ENCODE measurements at places on chromosomes 13 and 19. TPM values are rescaled to one million over a fixed set of nuclear protein-coding genes. Genes with fewer than 3 reads are reported as not detected.

The CLEC17A gene
- total RNA-seq: not detected

The NDFIP2 gene
- 35.6 TPM for total RNA-seq

The RFPL4A gene
- total RNA-seq: not detected

The CEP89 gene
- total RNA-seq: 42.5 TPM

The ERICH4 gene
- not detected for total RNA-seq

The SWSAP1 gene
- 2.1 TPM for total RNA-seq

DNA sequence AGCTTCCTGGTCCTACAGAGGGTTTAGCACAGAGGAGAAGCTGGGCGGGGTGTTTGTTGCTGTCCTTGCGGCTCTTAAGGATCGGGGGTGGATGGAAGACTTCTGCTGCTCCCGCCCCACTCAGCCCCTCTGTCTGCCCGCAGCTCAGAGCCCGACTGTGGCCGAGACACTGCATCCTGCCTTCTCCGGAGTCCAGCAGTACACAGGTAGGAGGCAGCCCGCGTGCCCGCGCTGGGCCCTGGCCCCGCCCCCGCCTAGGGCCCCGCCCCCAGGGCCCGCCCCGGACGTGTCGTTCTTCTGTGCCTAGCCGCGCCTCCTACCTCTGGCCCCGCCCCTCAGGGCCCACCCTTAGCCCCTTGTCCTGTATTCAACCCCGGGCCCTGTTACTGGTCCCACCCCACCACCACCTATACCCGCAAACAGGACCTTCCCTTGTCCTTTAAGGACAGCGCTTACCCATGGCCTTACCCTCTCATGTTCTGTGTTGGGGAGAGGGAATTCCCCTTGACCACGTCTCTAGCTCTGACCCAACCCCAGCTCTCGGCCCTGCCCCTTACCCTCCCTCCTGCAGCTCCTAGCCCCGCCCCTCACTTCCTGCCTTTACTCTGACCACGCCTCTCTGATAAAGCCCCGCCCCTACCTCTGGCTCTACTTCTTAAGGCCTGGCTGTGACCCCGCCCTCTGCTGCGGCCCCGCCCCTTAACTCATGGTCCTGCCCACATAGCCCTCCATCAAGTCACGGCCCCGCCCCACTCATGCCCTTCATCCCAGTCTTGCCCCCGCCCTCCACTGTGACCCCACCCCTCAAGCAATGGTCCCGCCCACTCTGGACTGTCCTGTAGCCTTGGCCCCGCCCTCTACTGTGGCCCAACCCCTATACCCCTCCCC is 60.5 kb downstream of the CELF5 start:
- H3K27me3 ChIP-seq: peaks cover 10% of the 10 kb centered on the region
- peak overlapping the region; percentile 49 for H3K4me3 ChIP-seq
- no peak overlapping the region for H3K27ac ChIP-seq
- DNase-seq: peak; percentile 86

DNA sequence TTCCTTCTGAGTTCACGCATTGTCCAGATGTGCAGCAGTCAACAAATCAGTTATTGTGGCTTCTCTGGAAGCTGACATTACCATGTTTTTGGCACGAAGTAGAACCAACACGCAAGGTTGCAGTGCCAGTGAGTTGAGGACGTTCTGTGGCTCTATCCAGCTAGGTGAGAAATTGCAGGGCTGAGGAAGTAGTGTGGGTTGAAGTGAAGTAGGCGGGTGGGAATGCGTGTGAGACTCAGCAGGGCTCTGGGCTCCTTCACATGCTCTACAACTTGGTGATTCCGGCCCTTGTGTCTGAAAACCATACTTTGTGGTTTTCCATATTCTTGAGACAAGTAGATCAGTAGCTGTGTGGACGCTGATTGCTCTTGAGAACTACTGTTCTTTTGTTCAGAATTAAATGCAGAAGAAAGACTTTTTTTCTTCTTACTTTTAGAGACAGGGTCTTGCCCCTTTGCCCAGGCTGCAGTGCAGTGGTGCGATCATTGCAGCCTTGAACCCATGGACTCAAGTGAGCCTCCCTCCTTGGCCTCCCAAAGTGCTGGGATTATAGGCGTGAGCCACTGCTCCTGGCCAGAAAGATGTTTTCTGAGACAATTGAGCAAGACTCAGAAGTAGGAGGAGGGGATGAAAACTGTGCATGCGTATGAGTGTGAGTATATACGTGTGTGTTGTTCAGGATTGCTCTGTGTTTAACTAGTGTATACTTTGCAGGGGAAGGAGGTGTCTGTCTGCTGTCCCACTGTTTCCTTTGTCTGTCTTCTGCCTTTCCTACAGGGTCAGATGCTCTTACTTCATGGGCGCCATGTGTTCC is 46.2 kb downstream of the GATAD2A start:
- H3K27me3 ChIP-seq: peaks cover 2% of the 10 kb centered on the region
- H3K4me3 ChIP-seq: peak overlapping the region; percentile 25
- peak overlapping the region; percentile 83 for H3K27ac ChIP-seq
- no peaks in the 10 kb centered on the region for H3K36me3 ChIP-seq

DNA sequence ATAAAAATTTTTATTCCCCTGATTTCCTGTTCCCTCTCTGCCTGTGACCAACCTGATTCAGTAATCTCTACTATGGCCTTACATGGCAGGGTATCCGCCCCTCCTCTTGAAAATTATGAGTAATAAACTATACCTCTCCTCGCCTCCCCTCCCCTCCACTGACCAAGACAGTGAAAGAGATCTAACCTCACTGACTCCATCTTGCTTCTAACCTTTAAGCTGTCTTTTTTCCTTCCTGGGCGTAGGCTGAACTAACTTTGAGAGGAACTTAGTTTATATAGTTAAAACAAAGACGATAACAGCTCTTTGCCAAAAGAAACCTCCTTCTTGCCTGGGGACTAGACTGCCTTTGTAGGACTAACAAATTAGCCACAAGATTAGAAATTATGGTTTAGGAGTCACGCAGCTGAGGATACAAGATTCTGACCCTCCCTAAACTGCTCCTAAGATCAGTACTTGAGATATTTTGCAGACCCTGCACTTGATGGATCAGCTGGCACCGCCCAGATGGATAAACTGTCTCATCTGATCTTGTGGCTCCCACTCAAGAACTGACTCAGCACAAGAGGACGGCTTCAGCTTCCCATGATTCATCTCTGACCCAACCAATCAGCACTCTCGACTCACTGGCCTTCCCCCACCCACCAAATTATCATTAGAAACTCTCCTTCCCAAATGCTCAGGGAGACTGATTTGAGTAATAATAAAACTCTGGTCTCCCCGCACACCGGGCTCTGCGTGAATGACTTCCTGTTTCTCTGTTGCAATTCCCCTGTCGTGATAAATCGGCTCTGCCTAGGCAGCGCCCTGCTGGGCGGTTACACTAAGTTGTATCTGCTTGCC is 187.1 kb downstream of the TDRD3 start:
- H3K27ac ChIP-seq: peak overlapping the region; percentile 85
- peaks cover 2% of the 10 kb centered on the region for H3K27me3 ChIP-seq
- DNase-seq: no peak

DNA sequence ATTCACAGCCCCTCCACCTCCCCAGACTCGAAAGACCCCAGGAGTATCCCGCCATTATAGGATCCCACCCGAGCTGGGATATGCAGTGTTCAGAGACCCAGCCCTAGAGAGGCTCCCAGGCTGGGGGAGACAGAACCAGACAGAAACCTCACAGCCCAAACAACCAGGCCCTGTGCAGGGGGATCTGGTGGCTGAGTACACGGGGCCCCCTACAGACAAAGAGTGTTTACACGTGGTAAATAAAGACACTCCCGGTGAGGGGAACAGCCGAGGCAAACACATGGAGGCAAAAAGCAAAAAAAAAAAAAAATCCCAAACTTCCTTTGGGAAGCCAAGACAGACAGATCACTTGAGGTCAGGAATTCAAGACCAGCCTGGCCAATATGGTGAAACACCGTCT is 25.1 kb downstream of the TINCR start:
- no peak overlapping the region for H3K27ac ChIP-seq
- DNase-seq: no peak
- peaks cover 1% of the 10 kb centered on the region for H3K27me3 ChIP-seq
- peaks cover 5% of the 10 kb centered on the region for H3K4me1 ChIP-seq

GRCh38 chr13:101140936-101141335 is 275.4 kb downstream of the NALCN start:
- H3K4me1 ChIP-seq: peaks cover 29% of the 10 kb centered on the region
- DNase-seq: no peak
- peak overlapping the region; percentile 4 for H3K4me3 ChIP-seq
- H3K36me3 ChIP-seq: no peaks in the 10 kb centered on the region
- H3K27me3 ChIP-seq: no peaks in the 10 kb centered on the region

DNA sequence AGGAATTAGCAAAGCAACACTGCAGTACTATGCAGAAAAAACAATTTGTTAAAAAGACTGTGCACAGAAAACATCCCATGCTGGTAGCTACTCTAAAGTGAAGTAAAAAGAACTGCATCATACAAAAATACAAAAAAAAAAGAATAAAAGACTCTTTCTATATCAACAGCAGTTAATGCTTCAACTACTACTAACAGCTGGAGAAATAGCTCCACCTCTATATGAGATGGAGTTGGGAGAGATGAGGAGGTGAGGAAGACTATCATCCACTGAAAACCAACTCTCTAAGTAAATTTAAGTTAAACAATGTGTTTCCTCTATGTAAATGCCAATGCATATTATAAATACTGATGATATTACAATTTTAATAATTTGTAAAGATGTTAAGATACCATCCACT is 1.8 kb downstream of the ZC3H13 start:
- no peak overlapping the region for H3K27ac ChIP-seq
- peak overlapping the region; percentile 69 for H3K4me3 ChIP-seq
- peaks cover 6% of the 10 kb centered on the region for H3K4me1 ChIP-seq
- DNase-seq: no peak
- no peaks in the 10 kb centered on the region for H3K36me3 ChIP-seq
- H3K27me3 ChIP-seq: peaks cover 2% of the 10 kb centered on the region

GRCh38 chr13:104181526-104182231 is 1115.5 kb upstream of the SLC10A2 start:
- H3K36me3 ChIP-seq: no peaks in the 10 kb centered on the region
- H3K4me3 ChIP-seq: no peak overlapping the region
- peaks cover 1% of the 10 kb centered on the region for H3K27me3 ChIP-seq
- H3K4me1 ChIP-seq: no peaks in the 10 kb centered on the region
- H3K27ac ChIP-seq: no peak overlapping the region
- DNase-seq: no peak

GRCh38 chr13:95740979-95741320 is 64.0 kb downstream of the DNAJC3 start:
- no peak for DNase-seq
- peaks cover 2% of the 10 kb centered on the region for H3K27me3 ChIP-seq
- H3K36me3 ChIP-seq: peaks cover 11% of the 10 kb centered on the region
- H3K4me3 ChIP-seq: no peak overlapping the region
- no peaks in the 10 kb centered on the region for H3K4me1 ChIP-seq

DNA sequence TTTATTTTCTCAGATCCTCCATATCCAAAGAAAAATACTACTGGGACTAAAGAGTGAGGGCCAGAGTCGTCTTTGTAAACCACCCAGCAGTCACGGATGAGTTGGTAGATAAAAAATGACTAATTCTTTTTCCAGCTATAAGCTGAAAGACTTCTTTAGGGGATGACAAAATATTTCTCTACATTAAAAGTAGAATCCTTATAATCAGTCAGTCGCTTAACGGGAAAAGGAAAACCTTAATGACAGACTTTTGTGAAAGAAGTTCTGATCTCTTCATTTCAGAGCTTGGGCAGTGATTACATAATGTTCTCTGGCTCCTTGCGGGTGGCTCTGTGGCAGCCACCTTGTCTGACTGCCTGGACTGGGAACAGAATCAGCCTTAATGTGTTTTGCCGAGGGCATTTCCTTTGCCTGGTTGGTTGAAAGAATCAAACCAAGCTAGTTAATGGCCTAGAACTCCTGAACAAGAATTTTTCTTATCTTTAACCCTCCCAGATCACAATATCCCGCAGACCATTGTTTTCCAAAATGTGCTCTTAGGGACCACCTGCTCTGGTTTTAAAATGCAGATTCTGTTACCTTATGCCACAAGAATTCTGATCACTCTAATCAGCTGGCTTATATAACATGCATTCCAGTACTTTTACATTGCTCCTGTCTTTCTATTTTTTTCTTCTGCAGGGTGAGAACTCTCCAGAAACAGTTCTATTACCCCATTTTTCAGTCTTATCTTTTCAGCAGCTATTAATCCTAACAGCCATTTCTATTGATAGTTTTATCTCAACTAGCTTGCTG is 2.5 kb downstream of the ITM2B start:
- peaks cover 4% of the 10 kb centered on the region for H3K27me3 ChIP-seq
- peaks cover 28% of the 10 kb centered on the region for H3K4me1 ChIP-seq
- no peaks in the 10 kb centered on the region for H3K36me3 ChIP-seq

DNA sequence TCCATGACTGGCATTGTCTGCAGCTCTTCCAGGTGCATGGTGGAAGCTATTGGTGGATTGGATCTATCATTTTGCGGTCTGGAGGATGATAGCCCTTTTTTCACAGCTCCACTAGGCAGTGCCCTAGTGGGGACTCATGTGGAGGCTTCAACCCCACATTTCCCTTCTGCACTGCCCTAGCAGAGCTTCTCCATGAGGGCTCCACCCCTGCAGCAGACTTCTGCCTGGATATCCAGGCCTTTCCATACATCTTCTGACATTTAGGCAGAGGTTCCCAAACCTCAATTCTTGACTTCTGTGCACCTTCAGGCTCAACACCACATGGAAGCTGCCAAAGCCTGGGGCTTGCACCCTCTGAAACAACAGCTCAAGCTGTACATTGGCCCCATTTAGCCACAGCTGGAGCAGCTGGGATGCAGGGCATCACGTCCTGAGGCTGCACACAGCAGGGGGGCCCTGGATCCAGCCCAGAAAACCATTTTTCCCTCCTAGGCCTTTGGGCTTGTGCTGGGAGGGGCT is 800.2 kb upstream of the MIR17HG start:
- peaks cover 26% of the 10 kb centered on the region for H3K36me3 ChIP-seq
- H3K4me1 ChIP-seq: no peaks in the 10 kb centered on the region
- DNase-seq: no peak
- H3K27ac ChIP-seq: no peak overlapping the region
- H3K27me3 ChIP-seq: no peaks in the 10 kb centered on the region

- DNase-seq: no peak
- H3K27ac ChIP-seq: no peak overlapping the region
- peaks cover 8% of the 10 kb centered on the region for H3K4me1 ChIP-seq
- H3K4me3 ChIP-seq: no peak overlapping the region
Observed at GRCh38 chr13:66212511-66212910, 1017.6 kb downstream of the PCDH9 start.

- H3K27me3 ChIP-seq: peaks cover 6% of the 10 kb centered on the region
- H3K4me1 ChIP-seq: peaks cover 17% of the 10 kb centered on the region
- H3K36me3 ChIP-seq: no peaks in the 10 kb centered on the region
- H3K27ac ChIP-seq: peak overlapping the region; percentile 87
Observed at GRCh38 chr19:5718037-5718578, 1.8 kb downstream of the LONP1 start.

DNA sequence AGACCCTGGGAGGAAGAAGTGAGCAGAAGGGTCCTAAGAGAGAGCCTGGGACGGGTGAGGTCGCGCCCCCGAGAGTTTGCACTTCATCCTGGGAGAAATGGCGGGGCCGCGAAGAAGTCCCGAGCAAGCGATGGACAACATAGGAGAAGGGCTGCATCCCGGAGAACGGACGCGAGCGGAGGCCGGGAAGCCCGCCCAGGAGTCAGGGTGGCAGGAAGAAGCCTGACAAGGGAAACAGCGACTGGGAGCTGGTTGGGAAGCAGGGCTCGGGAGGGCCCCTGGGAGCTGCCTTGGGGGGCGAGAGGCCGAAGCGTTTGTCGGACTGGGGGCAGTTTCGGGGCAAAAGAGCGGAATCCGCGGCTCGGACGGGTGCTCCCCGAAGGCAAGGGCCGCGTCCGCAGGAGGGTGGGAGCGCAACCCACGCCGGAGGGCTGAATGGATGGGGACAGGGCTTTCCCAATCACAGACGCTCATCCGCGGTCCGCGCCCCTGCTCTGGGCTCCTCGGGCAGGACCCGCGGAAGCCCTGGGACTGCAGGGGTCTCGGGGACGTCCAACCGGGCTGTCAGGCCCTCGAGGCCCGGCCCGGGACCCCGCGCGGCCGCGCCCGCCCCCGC is 469 bp downstream of the ABHD17A start:
- DNase-seq: no peak
- H3K4me3 ChIP-seq: peak overlapping the region; percentile 99
- H3K4me1 ChIP-seq: peaks cover 26% of the 10 kb centered on the region
- H3K36me3 ChIP-seq: no peaks in the 10 kb centered on the region
- H3K27ac ChIP-seq: peak overlapping the region; percentile 85
